CD4-positive, alpha-beta T cell treated with Interleukin-1 beta for 1 hour (primary cell): ENCODE measurements at places on chromosomes 16 and 17.

GRCh38 chr17:28227316-28228108, 91.5 kb upstream of the TMEM97 start:
- peak; percentile 4 for DNase-seq

DNA sequence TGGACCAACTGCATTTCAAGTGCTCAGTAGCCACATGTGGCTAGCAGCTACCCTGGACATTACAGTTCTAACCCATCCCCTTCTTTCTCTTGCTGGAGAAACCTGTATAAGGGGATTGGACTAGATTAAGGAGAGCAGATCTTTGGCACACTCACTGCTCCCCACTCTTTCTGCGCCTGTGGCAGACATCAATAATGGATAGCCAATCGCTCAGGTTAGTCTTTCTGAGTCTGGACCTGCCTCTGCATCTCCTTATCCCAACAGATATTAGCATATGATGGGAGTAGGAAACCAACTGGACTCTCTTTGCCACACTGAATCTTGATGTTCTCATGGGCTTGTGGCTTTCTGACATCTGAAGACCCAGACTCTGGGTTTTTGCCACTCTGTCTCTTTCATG, 81.7 kb downstream of the IRX5 start:
- no peak for DNase-seq

- DNase-seq, result no peak
Observed at GRCh38 chr17:63436523-63437110, 9.5 kb downstream of the CYB561 start.

DNA sequence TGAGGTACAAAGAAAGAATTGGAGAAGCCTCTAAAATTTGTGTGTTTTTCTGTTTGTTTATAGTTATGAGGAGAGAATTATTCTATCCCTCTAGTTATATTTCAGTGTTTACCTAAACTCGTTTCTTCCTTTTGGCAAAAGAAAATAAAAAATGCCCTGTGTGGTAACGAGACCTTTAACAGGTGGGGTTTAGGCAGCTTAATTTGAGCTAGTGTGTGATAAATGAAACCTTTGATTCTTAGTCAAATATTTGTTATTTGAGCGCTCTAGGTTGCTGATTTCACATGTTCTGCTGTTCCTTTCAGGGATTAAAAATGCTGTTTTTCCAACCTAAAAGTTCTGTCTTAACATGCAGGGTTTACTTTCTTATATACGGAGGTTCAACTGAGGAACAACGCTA, 17.5 kb downstream of the ERCC4 start:
- DNase-seq, result no peak

DNA sequence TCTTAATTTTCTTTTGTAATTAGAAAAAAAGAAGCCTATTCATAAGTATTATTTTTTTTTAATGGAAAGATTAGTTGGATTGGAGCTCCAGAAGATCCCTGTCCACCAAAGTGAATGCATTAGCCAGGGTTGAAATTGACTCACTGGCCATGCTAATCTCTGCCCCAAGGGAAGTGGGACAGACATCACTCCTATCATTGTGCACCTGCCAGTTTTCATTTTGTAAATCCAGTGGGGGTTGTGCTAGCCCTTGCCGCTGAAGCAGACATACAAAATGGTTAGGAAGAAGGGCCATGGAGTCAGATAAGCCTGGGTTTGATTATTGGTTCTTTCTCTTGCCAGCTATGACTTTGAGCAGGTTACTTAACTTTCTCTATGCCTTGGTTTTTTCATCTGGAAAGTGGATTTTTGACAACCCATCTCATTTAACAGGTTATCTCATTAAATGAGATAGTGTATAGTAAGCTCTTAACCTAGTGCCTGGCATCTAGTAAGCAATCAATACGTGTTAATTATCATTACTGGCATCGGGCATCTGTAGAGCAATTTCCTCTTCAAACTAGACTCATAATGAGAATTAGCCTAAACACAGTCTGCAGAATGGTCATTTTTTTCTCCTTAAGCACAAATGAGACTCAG, 216.9 kb downstream of the IRX3 start:
- no peak for DNase-seq

- peak; percentile 86 for DNase-seq
Observed at GRCh38 chr17:42248351-42249179, 27.6 kb downstream of the STAT5B start.

- no peak for DNase-seq
Observed at GRCh38 chr16:77788181-77789084, at the start of gene VAT1L. TSS of gene VAT1L (plus strand) at chr16:77788564. CDS start at chr16:77788683, 119 bp downstream.

DNA sequence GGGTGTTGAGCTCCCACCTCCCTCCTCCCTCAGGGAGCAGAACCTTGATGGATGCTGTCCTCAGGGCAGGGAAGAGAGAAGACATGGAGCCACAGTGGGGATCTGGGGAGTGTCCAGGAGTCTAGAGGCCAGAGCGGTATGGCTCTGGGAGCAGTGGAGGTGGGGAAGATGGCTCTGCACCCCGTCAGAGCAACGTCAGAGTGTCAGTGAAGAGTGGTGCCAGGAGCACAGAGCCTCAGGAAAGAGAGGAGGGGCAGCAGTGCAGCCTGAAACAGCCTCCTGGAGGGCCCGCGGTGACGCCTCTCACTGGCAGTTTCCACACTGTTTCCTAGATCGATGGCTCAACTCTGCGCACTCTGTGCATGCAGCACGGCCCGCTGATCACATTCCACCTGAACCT, 23.2 kb upstream of the SLC5A11 start:
- DNase-seq, result no peak

DNA sequence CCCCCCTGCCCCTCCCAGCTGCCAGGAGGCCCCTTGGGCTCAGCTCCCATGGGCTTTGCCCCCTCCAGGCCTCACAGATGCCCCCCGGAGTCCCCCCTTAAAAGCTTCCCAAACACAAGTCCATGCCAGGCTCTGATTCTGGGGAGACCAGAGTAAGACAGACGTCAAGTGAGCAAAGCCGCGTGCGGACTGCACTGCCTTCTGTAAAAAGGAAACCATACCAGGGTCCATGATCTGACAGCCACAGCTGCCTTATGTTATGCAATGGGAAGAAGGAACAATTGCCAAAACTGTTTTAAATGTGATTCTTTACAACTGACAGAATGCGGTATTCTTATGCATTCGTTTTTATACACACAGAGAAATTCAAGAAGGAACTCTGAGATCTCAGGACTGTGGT, 17.9 kb upstream of the HEXD start:
- DNase-seq, result no peak

DNA sequence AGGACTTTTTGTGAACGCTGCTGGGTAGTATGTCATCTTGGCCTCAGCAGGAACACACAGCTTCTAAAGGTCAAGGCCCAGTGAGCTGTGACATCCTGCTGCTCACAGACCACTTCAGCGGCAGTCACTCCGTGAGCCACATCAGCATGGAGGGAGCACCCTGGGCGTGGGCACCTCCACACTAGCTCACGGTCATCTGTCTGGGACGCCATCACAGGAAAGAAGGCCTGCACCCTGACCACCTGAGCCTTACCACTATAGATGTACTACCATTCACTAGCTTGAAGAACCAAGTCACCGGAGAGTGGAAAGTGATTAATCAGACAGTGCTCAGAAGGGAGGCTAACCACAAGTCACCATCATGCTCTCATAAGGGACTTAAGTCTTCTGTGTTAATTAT, 3.3 kb downstream of the AXIN1 start:
- no peak for DNase-seq

DNA sequence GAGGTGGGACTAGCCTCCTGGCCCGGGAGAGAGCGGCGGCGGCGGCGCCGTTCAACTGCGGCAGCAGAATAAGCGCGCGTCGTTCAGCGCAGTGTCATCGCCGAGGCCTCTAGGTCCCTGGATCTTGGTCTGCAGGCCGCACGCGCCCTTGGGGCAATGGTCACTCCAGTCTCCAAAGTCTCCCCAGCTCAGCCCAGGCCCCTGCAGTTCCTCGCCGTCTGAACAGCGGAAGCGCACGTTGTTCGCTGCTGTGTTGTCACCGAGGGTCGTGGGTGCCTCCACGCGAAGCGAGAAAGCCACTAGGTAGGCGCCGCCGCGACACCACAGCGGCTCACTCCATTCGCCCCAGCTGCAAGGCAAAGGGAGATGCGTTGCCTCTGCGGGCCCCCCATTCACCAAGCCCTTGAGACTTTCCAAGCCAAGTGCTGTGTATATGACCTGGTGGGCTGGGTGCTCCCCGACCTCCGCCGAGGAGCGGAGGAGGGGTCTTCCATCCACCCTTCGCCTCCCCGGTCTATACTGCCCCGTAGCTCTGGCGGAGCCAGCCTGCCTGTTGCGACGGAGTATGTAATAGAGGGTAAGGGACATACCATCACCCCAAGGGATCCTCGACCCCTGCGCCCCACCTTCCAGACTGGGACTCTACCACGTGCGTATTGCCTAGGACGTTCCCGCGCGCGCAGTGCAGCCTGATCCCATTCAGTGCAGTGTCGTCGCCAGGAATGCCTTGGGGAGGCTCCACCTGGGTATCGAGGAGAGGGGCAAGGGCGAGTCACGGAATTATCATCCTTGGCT, 656 bp downstream of the VMO1 start:
- no peak for DNase-seq

GRCh38 chr17:6627019-6627418, 13.5 kb downstream of the KIAA0753 start:
- no peak for DNase-seq

- no peak for DNase-seq
Observed at GRCh38 chr17:64502021-64502420, 4.1 kb downstream of the DDX5 start.

DNA sequence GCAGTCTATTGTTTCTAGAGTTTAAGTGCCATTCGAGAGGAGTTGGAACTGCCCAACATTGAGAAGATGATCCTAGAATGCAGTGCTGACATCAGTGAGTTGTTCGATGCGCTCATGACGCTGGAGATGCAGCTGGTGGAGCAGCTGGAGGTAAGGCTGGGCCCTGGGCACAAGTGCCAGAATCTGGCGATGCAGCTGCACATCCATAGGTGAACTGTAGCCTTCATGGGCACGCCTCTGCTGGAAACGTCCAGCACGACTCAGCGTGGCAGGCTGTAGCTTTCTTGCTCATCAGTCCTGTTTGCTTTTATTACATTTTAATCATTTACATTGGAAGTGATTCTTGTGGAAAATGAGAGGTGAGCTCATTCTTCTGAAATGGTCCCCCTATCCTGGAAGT, 31.7 kb downstream of the DRC3 start:
- DNase-seq, result no peak

- no peak for DNase-seq
Observed at GRCh38 chr17:40625311-40625710, 22.3 kb downstream of the SMARCE1 start.

DNA sequence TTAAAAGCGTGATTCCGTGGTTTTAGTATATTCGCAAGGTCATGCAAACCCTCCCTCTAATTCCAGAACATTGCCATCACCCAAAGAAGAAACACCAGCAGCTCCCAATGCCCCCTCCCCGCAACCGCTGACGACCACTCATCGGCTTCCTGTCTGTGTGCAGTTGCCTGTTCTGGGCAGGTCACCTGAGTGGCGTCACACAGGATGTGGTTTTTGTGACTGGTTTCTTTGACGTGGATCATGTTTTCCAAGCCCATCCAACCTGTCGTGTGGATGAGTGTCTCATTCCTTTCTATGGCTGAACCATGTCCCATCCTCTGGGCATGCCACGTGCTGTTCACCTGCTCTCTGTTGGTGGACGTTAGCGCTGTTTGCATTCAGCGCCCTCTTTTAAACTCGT, 8.2 kb upstream of the ATP2C2 start:
- no peak for DNase-seq

- DNase-seq, result no peak
Observed at GRCh38 chr17:46982577-46982976, 3.5 kb upstream of the RPRML start.

- no peak for DNase-seq
Observed at GRCh38 chr16:68642436-68643101, 2.5 kb upstream of the CDH3 start.

DNA sequence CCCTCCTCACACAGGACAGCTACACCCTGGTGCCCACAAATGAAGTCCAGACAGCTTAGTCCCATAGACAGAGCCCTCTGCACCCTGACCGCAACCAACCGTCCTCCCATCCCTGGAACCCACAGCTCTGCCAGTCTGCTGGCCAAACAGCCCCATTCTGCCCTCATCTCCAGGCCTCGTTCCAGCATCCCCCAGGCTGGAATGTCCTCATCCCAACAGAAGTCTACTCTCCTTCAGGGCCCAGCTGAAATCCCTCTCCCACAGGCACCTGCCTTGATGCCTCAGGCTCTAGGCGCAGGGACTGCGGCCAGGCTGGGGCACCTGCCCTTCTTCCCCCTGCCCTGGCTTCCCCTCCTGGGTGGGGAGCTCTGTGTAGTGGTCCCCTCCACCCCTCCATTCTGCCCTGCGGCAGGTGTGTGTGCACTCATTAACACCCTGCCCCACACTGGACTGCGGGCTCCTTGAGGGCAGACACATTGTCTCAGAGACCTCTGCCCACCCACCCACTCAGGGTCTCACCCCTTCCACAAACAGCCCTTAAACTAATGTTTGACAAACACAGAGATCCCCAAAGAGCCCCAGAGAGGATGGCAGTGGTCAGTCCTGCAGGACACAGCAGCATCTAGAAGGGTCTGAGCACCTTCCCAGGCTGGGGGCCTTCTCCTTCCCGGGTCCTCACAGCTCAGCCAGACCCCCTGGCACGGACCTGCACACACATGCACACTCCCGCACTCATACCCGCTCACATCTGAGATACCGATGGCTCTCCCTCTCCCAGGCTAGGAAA, 820 bp downstream of the GRIN2C start:
- no peak for DNase-seq

- DNase-seq, result no peak
Observed at GRCh38 chr16:67397036-67397801, 3.9 kb upstream of the TPPP3 start.

DNA sequence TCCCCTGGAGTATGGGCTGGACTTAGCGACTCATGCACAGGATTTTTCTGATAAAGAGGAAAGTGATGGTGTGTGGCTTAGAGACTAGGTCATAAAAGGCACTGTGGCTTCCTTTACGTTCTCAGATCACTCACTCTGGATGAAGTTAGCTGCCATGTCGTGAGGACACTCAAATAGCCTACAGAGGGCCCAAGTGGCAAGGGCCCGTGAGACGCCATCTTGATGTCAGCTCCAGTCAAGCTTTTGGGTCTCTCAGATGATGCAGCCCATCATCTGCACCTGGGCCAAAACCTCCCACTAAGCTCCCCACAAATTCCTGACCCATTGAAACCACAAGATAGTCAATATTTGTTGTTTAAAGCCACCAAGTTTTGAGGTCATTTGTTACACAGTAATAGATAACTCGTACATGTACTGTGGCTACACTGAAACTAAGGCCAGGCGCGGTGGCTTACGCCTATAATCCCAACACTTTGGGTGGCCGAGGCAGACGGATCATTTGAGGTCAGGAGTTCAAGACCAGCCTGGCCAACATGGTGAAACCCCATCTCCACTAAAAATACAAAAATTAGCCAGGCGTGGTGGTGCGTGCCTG, 14.7 kb downstream of the ST6GALNAC2 start:
- DNase-seq, result no peak

DNA sequence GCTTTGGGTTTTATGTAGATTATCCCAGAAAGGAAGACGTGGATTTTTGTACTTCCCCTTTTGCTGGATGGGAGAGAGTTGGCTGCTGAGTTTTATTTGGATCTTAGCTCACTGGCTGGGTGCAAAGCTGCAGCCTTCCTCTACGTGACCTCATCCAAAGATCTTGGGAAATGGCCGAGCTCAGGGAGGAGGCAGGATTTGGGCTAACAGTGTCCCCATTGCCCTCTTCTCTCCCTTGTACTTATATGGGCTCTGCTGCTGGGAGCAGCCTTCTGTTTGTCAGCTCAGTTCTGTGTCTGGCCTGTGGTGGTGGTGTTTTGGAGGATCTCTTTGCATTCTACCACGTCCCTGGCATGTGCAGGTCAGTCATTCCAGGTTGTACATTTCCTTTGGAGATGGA, 2.0 kb downstream of the AOC3 start:
- no peak for DNase-seq

- no peak for DNase-seq
Observed at GRCh38 chr16:1789643-1790045, 3.9 kb downstream of the IGFALS start.
